Activated CD8-positive, alpha-beta memory T cell treated with anti-CD3 and anti-CD28 coated beads for 1 hour (primary cell): ENCODE measurements at places on chromosomes 4 and X.

- no peak for DNase-seq
Observed at GRCh38 chrX:53494436-53494835, 60.3 kb upstream of the HSD17B10 start.

- no peak for DNase-seq
Observed at GRCh38 chr4:128980816-128981326, 112.5 kb downstream of the SCLT1 start.

GRCh38 chr4:123304151-123304964 lies 92.2 kb upstream of the SPRY1 start:
- no peak for DNase-seq

DNA sequence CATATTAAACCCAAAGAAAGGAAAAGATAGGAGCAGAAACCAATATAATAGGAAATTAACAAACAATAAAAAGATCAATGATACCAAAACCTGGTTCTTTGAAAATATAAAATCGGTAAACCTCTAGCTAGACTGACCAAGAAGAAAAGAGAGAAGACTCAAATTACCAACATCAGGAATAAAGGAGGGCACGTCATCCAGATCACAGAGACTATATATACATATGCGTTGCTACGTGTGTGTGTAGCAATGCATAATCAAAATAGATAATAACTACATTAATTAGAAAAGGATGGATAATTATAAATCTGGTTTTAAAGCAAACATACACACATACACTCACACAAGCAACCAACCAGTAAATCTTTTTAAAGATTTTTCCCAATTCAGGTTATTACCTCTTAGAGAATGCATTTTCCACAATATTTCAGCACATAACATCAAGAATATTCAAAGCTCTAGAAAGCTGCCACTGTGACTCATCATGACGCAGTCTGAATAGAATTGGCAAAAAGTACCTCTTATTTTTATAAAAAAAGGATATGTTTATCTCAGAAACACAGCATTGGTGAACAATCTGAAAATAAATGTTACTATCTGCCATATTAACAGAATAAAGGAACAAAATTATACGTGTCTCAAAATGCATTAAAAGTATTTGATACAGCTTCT lies 41.4 kb upstream of the USP9X start:
- no peak for DNase-seq

GRCh38 chr4:156073976-156074375 lies 120.3 kb upstream of the CTSO start:
- DNase-seq, result no peak

GRCh38 chr4:114108869-114109268 lies 129.4 kb upstream of the ARSJ start:
- no peak for DNase-seq

DNA sequence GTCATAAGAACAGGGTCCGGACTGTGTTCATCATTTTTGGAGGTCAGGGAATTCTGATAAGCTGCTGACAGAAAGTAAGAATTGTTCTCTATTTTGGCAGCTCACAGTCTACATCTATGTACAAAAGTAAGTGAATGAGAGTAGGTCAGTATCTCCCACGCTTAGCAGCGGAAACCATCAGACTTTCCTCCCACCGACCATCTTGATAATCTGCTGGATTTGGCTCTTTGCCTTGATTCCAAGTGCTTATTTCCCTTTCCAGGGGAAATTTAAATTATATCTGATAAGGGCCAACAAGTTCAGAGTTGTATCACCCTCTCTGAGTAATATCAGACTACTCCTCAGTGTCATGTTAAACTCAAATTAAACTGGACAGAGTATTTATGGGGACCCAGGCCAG lies 118.0 kb downstream of the CAMK2D start:
- DNase-seq, result no peak

GRCh38 chr4:174461466-174462106 lies 60.7 kb downstream of the HPGD start:
- DNase-seq, result no peak

DNA sequence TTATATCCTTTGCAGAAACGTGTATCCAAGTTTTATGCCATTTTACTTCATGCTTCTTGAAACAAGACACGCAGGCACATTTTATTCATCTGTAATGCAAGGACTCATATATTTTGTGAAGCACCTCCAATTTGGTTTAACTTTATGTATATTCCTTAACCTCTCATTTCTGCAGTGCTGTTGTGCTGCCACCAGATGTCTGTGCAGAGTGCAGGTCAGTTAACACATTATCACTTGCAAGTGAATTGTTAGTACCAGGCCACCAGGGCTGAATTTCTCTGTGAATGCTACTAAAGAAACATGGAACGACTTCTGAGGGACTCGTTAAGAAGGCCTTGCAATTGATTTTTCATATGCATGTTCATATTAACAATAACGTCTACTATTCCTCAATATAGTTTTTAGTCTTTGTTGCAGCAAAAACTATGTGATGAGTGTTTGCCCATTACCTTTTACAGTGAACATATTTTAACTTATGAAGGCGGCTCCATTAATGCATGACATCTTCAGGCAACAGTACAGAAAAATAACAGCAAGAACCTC lies 770.3 kb downstream of the NLGN4X start:
- DNase-seq, result no peak

DNA sequence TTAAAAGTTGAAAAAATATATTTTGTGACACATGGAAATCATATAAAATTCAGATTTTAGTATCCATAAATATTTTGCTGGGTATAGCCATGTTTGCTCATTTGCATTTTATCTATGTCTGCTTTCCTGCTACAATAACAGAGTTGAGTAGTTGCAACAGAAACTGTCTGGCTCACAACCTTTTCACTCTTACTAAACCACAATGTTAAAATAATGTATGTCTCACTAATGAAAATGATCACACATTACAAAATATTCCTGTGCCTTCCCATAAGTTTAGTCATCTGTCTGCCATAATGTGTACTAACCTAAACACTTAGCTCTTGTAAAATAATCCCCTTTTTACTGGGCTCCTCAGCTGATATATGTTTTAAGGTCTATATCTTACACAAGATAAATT lies 174.0 kb upstream of the PRPS2 start:
- DNase-seq, result no peak

GRCh38 chr4:160403081-160403480 lies 1300.2 kb downstream of the RAPGEF2 start:
- DNase-seq, result no peak

GRCh38 chrX:68203646-68204045 lies 229.6 kb downstream of the OPHN1 start:
- no peak for DNase-seq

DNA sequence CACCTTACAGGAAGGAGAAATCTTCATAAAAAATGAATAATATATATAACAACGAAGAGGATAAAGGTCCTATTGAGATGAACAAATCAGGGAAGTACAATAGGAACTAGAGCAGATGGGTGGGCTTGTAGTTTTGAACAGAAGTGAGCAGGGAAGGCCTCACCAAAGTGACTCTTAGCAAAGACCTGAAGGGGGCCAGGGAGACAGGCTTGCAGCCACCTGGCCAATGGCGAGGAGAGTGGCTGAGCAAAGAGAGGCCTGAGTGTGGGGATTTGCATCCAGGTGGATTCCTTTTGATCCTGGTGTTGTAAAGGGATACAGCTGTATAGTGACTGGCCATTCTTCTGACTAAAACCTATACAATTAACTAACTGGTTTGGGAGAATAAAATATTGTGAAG lies 354.1 kb downstream of the CAMK2D start:
- no peak for DNase-seq

DNA sequence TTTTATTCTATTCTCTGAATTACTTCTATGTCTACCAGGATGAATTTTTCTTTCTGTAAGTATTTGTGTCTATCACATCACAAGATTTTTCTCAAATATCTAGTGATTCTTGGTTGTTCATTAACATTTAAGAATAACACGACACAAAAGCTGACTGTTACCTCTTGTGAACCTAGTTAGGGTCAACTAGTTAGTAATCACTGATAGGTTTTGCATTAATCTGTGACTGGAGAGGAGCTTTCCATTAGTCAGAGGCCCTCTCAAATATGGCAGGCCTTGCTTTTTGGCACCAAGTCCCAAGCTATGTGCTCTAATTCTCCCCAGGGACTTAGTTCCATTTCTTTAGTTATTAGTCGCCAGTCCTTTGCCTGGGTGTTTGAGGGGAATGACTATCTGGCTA lies 259.2 kb downstream of the CFAP299 start:
- no peak for DNase-seq

DNA sequence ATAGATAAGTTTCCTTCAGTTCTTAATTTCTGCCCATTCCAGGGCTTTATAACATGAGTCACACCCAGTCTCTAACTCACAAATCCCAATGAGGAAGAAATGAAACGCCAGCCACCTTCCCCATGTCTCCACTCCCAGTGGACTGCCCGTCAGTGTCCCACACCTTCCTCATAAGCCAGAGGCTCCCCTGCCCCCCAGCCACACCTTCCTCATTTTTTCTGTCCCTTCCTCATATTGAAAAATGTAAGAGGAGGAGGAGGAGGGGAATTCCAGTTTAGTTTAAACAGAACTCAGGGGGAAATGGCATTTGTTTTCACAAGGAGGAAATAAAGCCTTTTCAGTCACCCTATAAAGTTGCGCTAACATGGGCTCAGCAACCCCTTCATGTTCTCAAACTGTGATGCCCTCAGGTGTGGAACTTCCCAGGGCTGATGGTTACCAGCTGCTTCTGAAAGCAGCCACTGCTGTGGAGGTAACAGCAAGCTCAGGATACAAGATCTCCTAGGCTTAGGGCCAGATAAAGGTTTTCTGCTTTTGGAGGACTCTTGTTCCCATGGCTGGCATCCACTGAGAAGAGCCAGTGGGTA lies 97.8 kb downstream of the PARM1 start:
- no peak for DNase-seq

DNA sequence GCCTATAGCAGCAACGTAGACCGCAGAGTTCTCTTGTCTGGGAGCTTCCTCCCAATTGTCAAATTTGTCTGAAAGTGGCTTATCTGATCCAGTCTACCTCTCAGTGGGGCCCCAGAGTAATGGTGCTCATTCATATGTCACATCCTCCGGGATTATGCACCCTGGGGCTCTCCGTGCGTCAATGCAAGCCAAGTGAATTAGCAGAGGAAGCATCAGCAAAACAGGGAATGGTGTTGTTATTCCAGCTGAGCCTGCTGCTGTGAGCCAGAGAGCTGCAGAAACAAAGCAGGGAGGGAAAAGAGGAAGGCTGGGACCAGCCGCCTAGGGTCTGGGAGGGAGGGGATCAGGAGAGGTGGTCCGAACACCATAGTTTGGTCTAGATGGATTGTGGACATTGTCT lies 95.2 kb downstream of the CLNK start:
- DNase-seq, result no peak

DNA sequence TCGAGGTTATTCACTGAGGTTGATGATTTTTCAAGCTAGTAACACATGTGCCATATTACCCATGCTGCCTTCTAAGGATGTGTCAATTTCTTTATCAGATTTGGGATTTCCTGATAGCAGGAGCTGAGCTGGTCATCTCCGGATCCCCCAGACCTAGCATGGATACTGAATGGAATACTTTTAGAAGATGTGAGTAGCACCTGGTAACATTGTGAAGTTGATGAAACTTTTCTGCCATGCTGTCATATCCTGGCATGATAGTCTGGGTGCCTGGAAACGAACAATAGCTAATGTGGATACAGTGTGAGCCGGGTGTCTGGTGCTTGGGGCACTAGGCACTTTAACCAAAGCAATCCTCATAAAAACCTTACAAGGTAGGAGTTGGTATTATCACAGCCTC lies 11.0 kb upstream of the CYTL1 start:
- no peak for DNase-seq

GRCh38 chr4:70721747-70722146 lies at the start of gene RUFY3:
TSS of gene RUFY3 (plus strand) at chr4:70721964. CDS start at chr4:70722574, 610 bp downstream.
- no peak for DNase-seq

DNA sequence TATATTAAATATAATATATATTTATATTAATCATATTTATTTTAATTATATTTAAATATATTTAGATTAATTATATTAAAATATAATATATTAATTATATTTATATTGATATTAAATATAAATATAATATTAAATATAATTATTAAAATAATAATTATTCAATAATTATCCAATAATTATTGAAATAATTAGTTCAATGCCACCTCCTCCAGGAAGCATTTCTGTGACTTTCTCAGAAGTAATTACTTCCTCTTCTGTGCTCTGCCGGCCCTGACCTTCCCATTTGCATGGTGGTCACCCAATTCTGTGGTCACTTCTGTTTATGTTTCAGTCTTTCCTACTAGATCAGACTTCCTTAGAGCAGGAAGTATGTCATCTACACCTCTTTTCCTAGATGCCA lies 45.8 kb downstream of the EVC2 start:
- no peak for DNase-seq

GRCh38 chr4:74682567-74683359 lies 111.6 kb downstream of the BTC start:
- DNase-seq, result no peak

DNA sequence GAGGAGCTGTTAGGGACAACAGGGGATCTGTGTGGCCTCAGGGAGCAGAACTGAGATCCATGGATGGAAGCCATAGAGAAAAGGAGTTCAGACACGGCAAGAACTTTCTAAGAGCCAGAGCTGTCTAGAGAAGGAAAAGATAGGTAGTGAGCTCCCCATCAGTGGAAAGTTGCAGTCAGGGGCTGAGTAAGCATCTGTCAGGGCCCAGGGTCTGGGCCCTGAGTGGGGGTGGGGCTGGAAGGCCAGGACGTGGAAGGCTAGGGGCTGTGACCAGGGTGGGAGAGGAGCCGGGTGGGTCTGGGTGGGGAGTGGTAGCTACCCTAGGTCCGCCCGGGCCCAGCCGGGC lies 324 bp upstream of the MSN start:
- DNase-seq, result no peak

- no peak for DNase-seq
Observed at GRCh38 chrX:43002526-43003203, 224.7 kb upstream of the PPP1R2C start.

GRCh38 chr4:8732092-8732491 lies 139.5 kb downstream of the CPZ start:
- no peak for DNase-seq

DNA sequence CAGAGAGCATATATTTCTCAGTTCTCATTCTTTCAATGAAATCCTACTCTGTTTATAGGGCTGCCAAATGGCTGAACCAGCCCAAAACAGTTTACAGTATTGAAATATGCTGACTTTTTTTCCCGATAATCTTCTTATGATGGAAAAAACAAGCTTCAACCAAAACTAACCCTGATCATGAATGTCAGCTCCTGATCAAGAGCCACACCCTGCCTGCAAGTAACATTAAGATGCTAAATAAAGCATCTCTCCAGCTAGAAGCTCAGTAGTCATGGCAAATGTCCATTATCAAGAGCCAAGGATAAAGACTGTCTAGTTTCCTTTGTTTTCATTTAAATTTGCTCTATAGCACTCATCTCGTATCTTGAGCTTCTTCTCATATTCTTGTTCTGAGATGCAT lies 136.0 kb downstream of the ADAMTS3 start:
- DNase-seq, result no peak

DNA sequence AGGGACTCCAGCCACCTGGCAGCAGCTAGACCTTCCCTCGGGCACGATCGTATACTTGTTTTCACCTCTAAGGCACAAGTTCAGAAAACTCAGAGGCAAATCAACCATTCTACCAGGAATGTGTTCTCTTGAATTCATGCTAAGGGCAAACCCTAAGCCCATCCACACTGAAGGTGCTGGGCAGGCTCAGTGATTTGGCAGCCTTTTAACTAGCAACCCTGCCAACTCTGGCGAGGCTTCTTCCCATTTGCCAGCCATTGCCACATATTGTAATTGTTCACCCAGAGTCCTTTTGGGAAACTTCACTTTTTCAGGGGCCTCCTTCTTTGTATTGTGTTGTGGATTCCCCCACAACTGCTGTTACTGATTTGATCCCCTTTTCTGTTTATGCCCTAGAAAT lies 298.6 kb upstream of the LDB2 start:
- DNase-seq, result no peak

- DNase-seq, result no peak
Observed at GRCh38 chrX:123454712-123455431, 270.8 kb downstream of the GRIA3 start.

- no peak for DNase-seq
Observed at GRCh38 chr4:14446311-14446710, 556.0 kb upstream of the CPEB2 start.
